ENCODE measurements at places on chromosomes 16 and 17.

DNA sequence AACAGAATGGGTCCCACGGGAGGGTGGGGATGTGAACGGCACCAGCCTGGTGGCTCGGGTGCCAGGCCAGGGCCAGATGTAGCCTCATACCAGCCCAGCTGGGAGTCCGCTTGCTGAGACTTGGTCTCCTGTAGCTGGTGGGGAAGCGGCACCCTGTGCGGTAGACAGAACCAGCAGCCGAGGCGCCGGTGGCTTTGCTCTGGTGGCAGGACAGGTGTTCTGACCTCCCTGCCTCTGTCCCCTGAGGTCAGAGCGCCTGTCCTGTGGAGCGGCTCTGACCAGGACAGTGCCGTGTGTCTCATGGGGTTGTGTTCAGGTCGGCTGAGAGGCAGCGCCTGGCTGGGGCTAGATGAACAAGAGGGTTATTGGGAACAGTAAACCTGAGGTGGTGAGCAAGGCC, 20.1 kb downstream of the RAB40C start:
- no peak for DNase-seq

- no peak for DNase-seq
These were observed 177.1 kb downstream of the RAB11FIP4 start for GRCh38 chr17:31568539-31568938.

GRCh38 chr16:11032000-11032921, 87.9 kb downstream of the CLEC16A start:
- DNase-seq = no peak

DNA sequence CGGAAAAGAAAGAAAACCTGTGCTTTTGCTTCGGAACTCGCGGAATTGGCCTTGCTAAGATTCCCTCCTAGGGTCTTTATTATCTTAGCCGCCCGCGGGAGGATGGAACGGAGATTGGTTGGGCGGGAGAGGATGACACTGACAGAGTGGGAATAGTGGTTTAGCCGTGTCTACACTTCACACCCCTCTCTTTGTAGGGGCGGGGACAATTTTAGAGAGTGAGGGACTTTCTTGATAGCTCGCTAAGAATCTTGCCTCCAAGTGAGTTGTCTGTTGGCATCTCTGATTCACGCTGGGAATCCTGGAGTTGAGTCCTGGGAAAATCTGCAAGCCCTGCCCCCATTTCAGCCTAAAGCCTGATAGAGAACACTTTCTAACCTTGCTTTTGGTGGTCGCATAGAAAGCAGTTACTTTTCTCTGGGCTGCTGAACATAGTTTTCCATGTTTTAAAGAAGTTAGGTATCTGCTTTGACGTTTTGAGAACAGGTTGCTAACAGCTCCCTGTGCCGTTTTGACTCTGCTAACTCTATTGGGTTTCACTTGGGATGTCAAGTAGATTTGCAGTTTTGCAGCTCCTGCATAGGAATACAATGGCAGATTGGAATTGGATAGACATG, 697 bp downstream of the NOL11 start:
- DNase-seq = no peak

- no peak for DNase-seq
These were observed 803 bp downstream of the APOBR start for GRCh38 chr16:28495098-28495793.

DNA sequence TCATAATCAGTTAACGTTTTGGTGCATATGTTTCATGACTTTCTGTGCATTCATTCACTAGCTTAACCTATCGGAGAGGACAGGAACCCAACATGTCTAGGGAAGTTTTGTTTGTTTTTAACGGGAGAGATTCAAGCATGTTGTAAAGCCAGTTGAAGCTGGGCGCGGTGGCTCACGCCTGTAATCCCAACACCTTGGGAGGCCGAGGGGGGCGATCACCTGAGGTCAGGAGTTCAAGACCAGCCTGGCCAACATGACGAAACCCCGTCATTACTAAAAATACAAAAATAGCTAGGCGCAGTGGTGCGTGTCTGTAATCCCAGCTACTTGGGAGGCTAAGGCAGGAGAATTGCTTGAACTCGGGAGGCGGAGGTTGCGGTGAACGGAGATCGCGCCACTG, 1.4 kb upstream of the TNRC6A start:
- no peak for DNase-seq

- no peak for DNase-seq
These were observed 31.3 kb upstream of the KPNB1 start for GRCh38 chr17:47618410-47618809.

- no peak for DNase-seq
These were observed 42.9 kb upstream of the KSR1 start for GRCh38 chr17:27413315-27413714.

DNA sequence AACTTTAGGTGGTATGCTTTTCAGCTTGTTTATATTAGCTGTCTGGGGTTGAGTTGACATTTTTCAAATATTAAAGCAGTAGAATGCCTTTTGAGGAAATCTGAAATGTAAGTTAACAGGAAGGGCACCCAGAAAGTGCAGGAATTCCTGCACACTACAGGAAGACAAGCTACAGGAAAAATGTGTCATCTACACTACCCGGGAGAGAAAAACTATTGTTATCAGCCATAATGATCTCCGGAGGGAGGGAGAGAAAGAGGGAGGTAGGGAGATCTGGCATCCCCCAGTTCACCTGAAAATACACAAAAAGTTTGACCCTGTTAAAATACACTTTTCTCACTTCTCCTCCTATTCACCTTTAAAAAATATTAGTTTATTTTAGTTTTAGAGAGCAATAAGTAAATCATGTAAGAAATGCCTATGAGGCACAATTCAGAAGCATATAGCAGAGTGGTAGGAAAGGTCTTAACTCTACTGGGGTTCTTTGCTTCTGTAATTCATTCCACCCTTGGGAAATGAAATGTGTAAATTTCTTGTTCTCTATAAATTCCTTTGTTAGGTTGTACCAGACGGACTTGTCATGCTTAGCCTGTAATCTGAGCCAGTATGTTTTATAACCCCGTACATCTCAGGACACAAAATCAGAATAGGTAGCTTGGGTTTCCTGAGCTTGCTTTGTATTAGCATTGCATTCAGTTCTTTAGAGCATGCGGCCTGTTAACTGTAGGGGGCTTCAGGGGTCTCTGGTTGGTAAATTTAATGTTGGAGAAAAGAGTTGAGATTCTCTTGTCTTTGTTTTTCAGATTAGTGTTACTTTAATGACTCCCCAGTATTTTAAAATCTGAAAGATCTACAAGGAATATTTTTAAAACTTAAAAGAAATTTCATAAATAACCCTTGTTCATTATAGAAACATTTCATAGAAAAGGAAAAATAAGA, 3.3 kb downstream of the MAP2K6 start:
- DNase-seq = no peak

DNA sequence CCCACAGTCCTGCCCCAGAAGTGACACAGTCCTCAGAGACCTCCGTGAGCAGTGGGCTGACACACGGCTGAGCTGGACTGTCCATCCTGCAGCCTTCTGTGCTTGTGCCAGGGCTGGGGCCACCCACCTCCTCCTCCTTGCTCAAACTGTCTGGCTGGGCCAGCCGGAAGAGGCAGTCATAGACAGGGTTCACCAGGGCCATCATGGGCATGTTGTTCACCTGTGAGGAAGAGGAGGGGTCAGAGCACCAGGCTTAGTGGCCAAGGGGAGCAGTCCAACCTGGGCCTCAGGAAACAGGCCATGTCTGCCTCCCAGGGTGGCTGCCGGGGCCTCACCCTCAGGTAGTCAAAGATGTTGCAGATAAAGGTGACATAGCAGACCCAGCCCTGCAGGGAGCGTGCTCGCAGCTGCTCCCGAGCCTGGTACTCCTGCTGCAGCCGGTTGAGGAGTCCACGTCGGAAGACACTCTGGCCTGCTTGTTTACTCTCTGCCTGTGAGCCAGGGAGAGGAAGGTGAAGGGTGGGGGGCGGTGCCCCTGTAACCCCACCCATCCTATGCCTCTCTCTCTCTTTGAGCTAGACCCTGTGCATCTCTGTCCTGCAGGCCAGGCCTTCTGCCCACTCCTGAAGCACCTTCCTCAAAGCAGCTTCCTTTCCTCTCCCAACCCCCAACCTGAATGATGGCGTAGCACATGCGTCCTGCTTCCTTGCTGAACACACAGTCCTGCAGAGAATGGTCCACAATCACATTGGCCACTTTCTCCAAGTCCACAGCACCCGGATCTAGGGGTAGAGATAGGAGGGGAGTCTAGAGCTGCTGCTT, 3.4 kb downstream of the MIF4GD start:
- no peak for DNase-seq

- DNase-seq = peak; percentile 25
These were observed 14.3 kb downstream of the LITAF start for GRCh38 chr16:11572301-11572995.

GRCh38 chr16:47538472-47538871, 77.3 kb downstream of the PHKB start:
- no peak for DNase-seq

DNA sequence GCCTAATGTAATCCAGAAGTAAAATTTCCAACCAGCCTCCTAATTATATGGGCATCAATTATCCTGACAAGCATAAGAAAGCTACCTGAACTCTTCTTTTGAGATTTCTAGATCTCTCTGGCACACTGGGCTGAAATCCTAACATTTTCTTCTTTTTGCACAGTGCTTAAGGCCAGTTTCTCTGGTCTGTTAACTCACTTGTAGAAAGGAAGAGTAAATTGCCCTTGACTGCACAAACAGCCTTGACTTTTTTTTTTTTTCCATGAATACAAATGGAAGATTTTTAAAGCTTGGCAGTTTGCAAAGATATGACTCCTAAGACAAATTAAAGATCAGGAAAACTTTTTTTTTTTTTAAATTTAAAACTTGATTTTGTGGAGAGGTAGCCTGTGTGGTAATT, 291.2 kb upstream of the MON1B start:
- DNase-seq = no peak

- DNase-seq = no peak
These were observed 60.6 kb upstream of the TMEM97 start for GRCh38 chr17:28258347-28258887.

DNA sequence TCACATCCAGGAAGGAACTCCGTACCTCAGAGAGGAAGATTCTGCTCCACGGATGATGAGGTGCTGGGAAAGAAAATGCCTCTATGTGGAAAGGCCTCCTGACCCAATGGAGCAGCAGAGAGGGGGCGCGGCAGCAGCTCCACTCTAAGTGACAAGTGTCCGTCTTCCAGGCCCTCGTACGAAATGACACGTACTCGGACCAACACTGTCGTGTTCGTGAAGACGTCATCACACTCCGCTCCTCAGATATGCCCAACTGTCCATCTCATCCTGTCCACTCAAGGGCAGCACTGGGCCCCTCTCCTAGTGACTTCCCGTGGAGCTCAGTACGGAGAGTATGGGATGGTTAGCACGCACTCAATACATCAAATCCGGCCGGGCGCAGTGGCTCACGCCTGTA, 32.2 kb downstream of the MRM3 start:
- no peak for DNase-seq

GRCh38 chr17:29611351-29612093, 11.2 kb downstream of the CORO6 start:
- DNase-seq = no peak

DNA sequence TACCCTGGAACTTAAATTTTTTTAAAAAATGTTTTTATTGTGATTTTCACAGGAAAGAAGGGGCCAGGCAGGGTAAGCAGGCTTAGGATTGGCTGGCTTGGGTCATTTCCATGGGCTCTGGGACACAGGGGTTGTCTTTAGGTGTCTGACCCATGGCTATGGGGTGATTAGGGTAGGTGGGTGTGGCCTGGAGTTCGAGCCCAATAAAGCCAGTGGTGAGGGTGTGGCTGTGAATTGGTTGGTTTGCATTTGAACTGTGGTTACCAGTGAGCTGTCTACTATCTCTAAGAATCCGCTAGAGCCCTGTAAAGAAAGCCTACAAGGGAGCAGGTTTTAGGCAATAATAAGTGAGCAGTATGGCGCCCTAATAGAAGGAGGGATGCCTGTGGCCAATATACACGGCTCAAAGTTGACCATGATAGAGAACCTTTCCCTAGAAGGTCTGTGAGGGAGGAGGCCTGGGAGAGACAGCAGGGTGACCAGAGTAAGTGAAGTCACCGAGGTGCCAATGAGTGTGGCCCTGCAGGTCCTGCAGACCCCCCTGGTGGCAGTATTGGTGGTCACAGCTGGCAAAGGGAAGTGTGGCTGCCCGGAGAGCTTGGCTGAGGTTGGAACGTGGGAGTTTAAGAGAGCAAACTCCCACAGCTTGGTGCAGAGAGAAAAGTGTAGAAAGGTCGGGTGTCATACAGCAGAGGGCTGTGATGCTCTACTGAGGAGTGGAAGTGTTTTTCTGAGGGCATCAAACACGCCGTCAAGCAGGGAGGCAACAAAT, 454.0 kb downstream of the WWOX start:
- no peak for DNase-seq
